CD8-positive, alpha-beta T cell (primary cell): ENCODE measurements at places on chromosomes 3 and 15.

GRCh38 chr15:25777037-25777436, 86.1 kb downstream of the ATP10A start:
- DNase-seq = no peak

GRCh38 chr3:44060164-44060563, 181.5 kb upstream of the TOPAZ1 start:
- DNase-seq = no peak

DNA sequence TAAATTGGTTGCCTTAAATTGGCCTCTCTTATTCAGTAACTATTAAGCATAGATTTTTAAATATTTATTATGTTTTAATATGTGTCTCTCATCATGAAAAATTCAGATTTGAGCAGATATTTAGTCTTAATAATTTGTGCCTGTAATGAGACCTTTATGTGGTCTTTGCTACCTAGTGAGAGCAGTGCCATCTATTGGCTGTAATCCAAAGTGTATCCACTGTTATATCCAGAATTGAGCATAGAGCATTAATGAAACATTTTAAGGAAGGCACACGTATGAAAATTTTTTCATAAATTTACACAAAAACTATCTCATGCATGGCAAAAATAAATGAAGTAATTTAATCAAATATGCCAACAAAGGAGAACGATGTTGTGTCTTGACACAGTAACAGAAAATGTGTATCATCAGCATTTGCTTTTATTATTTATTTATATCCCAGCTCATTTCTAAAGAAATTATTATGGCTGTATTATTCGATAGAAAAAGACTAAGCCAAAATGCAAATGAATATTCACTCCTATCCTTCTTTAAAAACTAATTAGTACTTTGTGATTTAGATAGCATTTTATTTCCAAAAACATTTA, 203.5 kb downstream of the RSRC1 start:
- DNase-seq = no peak

GRCh38 chr15:100687582-100688141, 85.3 kb downstream of the ASB7 start:
- DNase-seq = no peak

DNA sequence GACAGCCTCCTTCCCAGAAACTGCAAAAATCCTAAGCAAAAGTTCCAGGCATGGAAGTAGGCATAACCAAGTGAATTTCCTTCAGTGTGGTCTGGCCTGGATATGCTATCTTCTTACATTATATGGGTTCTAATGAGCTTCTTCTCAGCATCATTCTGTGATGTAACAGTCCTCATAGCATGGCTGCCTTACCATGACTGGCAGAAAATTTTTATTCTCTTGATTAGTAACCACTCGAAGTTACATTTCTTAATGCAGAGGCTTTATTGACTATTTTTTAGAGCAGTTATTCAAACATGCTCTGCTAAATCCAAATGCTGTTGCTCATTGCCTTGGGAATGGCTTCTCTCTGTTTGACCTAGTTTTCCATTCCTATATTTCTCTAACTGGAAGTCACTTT, 21.1 kb upstream of the CPNE4 start:
- no peak for DNase-seq
